ENCODE measurements at places on chromosomes 12 and 14.

- no peak for DNase-seq
These were observed 201.3 kb upstream of the RBM19 start for GRCh38 chr12:114167431-114167830.

GRCh38 chr12:50057896-50058670, 687 bp downstream of the ASIC1 start:
- DNase-seq = peak; percentile 23

DNA sequence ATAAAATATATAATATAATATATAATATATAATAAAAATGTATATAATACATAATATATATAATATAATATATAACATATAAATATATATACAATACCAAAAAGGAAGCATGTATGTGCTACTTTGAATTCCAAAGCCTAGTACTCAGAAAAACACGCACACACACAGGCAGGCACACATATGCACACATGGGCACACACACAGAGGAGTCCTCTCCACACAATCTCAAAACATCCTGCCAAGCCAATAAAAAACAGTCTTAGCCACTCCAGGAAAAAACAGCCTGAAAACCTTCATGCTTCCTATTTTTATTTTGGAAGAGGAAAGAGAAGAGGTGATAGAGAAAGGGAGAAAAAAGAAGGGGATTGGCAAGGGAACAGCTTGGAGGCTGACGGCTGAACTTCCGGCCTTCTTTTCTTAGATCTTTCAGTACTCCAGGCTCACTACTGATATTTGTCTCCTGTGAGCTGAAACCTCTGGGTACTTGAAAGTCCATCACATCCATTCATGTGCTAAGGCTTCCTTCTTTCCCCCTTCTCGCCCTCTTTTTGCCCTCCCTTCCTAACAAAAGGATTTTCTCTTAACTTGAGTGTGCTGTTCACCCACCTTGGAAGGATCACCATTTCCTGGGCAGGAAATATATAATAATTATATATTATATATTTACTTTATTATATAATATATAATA, 394.2 kb downstream of the NUAK1 start:
- no peak for DNase-seq

DNA sequence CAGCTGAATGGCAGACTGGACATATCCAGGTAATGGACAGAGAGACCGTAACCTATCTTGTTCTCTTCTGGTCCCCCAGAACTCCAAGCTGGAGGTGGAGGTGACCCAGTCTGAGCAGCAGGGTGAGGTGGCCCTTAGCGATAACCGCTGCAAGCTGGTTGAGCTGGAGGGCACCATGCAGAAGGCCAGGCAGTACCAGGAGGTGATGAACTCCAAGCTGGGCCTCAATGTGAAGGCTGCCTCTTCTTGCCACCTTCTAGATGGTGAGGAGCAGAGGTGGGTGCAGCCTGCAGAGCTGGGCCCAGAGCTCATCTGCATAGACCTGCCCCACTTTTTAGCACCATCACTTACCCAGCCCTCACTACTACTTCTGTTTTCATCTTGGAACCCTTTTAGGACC, 7.2 kb upstream of the KRT86 start:
- no peak for DNase-seq

GRCh38 chr12:24760162-24760561, 188.7 kb downstream of the BCAT1 start:
- DNase-seq = no peak

- peak; percentile 73 for DNase-seq
These were observed 52.4 kb upstream of the STON2 start for GRCh38 chr14:81452341-81453133.

DNA sequence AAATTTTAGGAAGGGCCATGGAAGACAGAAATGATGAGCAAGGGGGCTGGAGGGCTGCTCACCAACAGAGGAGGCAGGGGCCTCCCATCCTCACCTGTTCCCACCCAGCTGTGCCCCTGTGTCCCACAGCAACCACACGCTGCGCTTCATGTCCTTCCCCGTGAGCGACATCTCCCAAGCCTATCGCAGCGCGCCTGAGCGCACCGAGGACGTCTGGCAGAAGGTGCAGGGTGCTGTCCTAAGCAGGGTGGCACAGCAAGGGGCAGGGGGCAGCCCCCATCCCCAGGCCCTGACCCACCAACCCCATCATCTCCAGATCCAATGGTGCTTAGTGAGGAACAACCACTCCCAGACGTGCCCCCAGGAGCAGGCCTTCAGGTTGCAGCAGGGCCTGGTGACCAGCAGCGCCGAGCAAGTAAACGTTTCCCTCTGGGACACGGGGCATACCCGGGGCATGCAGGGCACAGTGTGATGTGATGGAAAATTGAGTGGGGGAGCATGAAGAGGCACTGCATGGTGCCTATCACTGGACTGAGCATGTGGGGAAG, 8.1 kb downstream of the CARMIL3 start:
- no peak for DNase-seq

DNA sequence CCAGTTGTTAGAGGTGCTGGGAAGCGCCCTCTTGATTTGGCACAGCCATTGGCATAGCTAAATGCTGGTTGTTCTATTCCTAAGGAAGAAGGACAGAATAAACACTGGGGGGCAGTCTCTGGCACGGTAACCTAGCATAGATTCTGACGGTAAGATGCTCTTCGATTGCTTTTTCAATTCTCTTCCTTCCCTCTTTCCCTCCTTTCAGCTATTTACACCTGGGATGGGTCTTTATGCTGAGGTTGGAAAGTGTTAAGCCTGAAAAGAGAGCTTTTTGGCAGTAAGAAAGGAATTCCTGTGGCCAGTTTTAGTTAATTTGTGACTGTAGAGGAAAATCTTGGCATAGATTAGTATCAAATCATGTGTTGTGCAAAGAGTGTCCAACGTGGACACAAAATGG, 162.8 kb downstream of the SNAPC1 start:
- no peak for DNase-seq

DNA sequence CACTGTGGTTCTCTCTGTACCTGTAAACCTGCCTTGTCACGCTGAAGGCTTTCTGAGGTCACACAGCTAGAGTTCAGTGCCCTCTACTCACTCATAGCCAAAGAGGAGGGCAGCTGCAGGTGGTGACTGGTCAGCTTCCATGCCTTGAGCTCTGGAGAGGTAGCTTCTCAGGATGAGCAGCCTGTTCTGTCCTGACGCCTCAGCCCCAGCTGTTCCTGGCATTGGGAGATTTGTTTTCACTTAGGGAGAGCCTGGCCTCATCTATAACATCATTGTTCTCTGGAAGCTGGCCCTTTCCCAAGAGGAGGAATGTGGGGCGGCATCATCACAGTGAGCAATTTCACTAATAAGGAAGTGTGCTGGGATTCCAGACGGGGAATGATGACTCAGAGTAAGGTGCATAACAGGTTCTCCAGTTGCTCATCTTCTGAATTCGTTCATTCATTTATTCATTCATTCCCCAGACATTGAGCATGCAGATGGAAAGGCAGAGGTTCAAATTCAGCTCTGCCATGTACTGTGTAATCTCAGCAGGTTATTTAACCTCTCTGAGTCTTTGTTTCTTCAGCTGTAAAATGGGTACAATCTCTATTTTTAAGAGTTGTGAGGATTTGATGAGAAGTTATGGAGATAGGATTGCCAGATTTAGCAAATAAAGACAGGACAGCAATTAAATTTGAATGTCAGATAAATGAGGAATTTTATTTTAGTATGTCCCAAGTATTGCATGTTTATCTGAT, 255.8 kb upstream of the CRY1 start:
- DNase-seq = no peak
